ENCODE measurements at places on chromosomes 13 and 19.
A peak's percentile ranks its signal among the peaks of the same experiment; 100 is the strongest.

DNA sequence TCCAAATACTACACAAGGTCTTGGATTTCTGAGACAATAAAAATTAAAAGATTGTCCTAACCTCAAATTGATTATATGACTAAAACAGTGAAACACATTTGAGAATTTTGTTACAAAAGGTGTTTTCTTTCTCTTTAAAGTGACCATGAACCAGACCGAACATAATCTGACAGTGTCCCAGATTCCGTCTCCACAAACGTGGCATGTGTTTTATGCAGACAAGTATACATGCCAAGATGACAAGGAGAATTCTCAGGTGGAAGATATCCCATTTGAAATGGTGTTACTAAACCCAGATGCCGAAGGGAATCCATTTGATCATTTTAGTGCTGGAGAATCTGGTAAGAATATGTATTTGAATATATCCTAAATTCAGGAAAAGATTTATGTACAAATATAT, 10.4 kb downstream of the GPR180 start:
- no peak for DNase-seq

DNA sequence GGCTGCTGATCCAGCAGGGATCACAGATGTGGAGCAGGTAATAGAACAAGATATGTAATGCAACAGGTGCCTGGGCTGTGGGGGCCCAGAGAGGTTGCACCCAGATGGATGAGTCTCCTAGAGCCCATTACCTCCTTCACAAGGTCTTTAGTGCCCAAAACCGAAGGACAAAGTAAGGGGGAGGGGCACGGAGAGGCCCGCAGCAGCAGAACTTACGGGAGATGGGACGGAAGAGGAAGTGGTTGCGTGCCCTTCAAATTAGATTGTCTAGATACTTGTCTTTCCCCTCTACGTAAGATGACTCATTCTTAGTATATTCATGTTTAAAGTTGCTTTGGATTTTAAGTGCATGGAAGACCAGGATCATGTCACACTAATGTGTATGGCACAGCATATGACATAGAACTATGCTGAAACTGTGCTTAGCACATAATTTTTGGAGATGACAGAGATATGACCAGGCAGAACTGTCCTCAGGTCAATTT, 5.7 kb upstream of the MRPS31 start:
- peak; percentile 10 for DNase-seq

GRCh38 chr13:108733022-108733560, 103.7 kb downstream of the MYO16 start:
- DNase-seq: no peak

GRCh38 chr13:31399690-31400089, 199.9 kb downstream of the B3GLCT start:
- no peak for DNase-seq

DNA sequence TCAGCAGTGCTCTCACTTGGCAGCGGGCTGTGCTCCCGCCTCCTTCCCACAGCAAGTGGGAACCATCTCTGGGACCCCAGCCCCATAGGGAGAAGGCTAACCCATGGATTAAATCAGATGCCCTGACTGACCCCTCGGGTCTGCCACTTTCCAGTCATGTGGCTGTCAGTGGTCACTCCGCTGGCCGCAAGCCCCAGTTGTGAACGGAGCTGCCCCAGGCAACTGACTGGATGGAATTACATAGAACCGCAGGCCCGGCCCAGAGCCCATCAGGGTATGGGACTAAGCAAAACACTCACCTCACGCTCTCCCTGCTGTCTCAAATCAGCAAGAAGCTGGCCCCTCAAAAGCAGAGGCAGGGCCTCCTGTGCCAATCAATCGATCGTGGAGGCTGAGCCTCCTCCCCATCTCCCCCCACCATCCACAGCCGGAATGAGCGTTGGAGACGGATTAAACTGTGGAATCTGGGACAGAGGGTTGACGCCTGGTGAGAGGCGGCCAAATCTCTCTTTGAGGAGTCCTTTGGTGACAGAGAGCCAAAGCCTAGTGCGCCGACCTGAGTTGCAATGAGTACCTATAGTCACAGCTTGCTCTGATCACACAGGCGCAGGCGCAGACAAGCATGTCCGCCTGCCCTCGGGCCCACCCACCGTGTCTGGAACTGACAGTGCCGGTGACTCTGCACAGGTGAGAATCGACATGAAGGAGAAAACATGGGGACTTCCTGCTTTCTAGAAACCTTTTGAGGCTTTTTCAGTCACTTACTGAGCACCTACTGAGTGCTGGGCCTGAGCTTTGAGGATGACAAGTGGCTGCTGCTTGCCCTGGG, 38.7 kb downstream of the PBX4 start:
- no peak for DNase-seq

DNA sequence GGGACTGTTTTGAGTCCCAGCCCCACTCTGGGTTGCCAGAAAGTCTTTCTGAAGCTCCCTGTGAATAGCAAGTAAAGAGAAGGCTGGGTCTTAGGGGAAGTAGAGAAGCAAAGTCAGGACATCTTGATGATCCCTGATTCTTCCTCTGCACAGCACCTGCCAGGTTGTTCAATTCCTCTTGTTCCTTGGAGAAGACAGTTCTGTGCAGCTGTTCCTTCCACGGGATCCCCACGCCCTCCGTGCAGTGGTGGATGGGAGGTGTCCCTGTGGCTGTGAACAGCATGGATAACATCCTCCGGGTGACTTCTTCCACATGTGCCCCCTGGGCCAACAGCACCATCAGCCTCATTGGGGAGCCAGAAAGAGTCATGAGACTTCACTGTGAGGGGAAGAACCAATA, 29.1 kb upstream of the IGLON5 start:
- no peak for DNase-seq

GRCh38 chr13:22866221-22866620, 314.6 kb upstream of the SGCG start:
- no peak for DNase-seq

DNA sequence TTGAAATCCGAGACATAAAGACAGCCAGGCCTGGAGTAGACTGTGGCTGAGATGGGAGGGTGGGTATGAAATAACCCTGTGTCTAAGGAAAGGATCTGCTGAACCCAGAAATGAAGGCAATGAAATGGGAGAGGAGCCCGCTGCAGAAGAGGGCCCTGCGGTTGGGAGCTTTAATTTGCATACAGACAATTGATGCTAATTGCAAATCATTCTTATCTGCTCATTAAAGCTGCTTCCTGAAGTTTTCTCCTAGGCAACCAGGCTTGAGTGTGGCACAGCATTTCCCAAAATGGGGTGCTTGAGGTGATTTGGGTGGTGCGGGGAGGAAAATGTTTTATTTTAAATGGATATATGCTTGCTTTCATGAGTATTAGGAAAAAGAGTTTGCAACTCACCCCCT, 55.4 kb downstream of the DPF1 start:
- DNase-seq: no peak

DNA sequence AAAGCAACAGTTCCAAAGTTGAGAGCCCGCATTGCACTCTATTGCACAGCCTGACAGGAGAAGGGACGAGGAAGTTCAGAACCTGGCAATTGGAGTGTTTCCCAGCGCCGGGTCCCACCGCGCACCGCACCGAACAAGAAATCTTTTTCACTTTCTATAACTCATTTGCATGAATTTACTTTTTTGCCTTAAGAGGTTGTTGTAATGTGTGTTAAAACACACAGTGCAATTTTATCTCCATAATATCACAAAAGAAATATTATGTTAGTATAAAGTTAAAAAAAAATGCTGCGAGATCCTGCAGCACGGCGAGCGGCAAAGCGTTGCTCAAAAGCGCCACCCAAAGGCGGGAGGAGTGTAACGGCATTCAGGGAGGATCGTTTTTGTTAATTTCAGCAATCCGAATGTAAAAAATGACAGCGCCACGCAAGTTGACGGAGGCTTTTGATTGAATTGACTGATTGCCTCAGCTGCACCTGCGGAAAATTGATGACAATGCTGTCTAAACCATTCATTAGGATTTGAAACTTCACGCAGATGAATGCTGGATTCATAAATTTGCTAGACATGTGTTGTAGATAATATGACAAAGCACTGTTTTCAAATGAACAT, 303.6 kb upstream of the ZNF507 start:
- DNase-seq: peak; percentile 78

DNA sequence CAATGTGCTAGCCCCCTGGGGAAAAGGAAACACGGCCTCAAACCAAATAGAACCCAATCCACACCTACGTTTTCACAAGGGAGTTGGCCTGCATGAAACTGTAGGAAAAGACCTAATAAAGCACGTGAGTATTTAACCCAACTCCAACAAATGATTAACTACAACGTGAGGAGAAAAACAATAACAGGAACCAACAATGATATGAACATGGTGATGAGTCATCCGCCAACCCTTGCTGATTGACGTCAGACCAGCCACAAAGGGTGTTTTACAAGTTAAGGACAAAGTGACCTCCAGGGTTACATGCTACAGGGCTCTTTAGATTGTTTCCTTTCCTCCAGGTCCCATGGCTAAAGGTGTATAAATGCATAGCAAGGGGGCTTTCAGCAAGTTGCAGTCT, 460.5 kb downstream of the COG6 start:
- peak; percentile 54 for DNase-seq

- DNase-seq: peak; percentile 22
Measured at GRCh38 chr19:6521718-6522646, 8.8 kb upstream of the TNFSF9 start.

GRCh38 chr19:3160219-3160618, 18.4 kb upstream of the S1PR4 start:
- no peak for DNase-seq

- DNase-seq: no peak
Measured at GRCh38 chr13:49953560-49953959, 17.4 kb upstream of the SPRYD7 start.

- DNase-seq: peak; percentile 82
Measured at GRCh38 chr13:112968910-112969691, at the start of gene MCF2L. MCF2L (plus strand) TSS chr13:112969214; CDS start chr13:112969380, 166 bp downstream.

GRCh38 chr13:51549593-51549992, 34.7 kb upstream of the WDFY2 start:
- no peak for DNase-seq

GRCh38 chr19:12139885-12140544, at the start of gene ZNF20:
ZNF20 (minus strand) TSS chr19:12140350; CDS start chr19:12140182, 168 bp downstream.
- DNase-seq: peak; percentile 90

- no peak for DNase-seq
Measured at GRCh38 chr19:5132206-5132560, 163.3 kb downstream of the KDM4B start.

- DNase-seq: no peak
Measured at GRCh38 chr13:43387880-43388279, 364.5 kb downstream of the DNAJC15 start.

- DNase-seq: peak; percentile 91
Measured at GRCh38 chr19:12035220-12036172, at the start of gene ZNF433. ZNF433 (minus strand) TSS chr19:12035679; CDS start chr19:12035539, 140 bp downstream.

- no peak for DNase-seq
Measured at GRCh38 chr13:30965380-30965779, 32.9 kb downstream of the TEX26 start.

DNA sequence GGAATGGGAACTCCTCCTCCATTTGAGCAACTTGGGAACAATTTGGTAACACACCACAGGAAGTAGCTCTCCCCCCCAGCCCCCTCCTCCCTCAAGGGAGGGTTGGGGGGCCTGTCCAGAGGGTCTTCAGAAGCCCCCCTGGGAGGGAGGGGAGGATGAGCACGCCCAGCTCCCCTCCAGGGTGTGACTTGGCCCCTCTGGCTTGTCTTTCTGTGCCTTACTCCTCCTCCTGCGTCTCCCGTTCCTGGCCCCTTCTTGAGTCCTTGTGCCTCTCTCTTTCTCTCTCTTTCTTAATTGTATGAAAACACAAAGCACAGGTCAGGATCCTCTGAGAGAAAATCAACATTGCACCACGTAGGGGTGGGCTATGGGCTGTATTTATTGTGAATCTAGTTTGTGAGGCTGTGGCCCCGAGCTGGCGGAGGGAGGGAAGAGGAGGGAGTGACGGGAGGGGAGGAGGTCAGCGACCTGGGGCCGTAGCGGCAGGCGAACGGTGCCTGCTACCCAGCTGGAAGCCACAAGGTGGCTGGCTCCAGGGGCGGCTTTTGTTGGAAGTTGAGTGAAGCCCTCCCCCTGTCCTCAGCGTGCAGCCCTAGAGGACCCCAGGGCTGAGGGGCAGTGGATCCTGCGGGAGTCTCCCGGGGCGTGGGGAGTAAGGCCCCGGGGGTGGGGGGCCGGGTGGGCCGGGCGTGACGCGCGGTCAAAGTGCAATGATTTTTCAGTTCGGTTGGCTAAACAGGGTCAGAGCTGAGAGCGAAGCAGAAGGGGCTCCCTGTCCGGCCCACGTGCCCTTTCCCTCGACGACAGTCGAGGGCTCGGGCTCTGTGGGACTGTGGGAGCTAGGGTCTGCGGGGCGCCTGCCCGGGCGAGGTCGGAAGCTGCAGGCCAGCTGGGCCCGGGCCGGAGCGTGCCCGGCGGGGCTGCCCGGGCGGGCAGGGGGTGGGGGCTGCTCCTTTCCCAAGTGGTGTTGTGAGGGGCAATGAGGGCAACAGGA, 6.4 kb downstream of the LYL1 start:
- no peak for DNase-seq

GRCh38 chr19:34512254-34512822, 30.8 kb downstream of the WTIP start:
- no peak for DNase-seq

GRCh38 chr13:20927596-20928257, 25.2 kb upstream of the XPO4 start:
- no peak for DNase-seq
